ENCODE measurements at places on chromosomes 11 and 22.

- no peak for DNase-seq
Measured at GRCh38 chr11:13276454-13276831, 1.1 kb upstream of the BMAL1 start.

DNA sequence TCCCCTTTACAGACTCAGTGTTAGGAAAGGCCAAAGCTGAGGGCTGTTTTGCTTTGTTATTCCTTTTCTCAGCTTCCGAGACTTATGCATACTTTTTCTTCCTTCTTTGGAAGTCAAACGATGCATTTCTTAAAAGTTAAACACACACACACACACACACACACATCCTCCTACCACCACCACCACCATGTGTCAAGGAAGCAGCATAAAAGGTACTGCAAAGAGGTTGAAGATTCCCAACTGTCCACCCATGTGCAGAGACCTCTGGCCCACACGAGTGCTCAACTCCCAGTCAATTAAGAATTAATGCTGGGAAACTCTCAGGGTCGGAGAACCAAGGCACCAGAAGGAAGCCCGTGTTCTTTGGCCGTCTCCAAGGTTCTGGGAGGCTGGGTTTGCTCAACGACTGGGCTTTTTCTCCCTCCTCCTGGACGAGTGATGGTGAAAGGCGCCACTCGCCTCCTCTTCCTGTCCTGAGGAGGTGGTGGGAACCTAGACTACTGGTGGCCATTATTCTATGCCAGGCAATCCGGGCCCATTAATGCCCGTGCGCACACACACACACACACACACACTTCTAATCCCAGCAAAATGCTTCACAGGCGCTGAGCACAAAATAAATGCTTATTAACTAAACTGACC, 15.1 kb downstream of the MN1 start:
- no peak for DNase-seq

- no peak for DNase-seq
Measured at GRCh38 chr11:114052160-114052559, 7.4 kb upstream of the ZBTB16 start.

GRCh38 chr11:128417607-128418324, 169.6 kb downstream of the ETS1 start:
- DNase-seq = no peak

DNA sequence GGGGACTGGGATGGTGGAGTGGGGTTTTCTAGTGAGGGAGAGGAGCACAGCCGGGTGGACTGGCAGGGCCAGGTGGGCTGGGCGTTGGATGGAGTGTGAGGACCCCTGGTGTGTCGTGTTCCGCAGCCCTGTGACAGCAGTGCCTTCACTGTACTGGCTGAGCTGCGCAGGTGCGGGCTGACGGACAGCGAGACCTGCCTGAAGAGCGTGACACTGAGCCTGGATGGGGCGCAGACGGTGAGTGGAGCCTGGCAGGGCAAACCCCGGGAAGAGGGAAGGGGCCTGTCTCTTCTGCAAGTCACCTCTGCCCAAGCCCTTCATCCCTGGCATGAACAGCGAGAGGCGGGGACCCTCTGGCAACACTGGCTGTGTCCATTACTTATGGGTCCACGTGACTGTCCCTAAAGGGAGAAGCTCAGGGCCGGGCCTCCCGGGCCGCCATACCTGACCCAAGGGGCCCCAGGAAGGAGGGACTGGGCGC, 10.0 kb downstream of the MUC5AC start:
- no peak for DNase-seq

Data from GM12864 (cell line).